Transverse colon (tissue), 4 donors: ENCODE measurements at places on chromosomes 7 and 10. TPM values are rescaled to one million over a fixed set of nuclear protein-coding genes. Genes with fewer than 3 reads are reported as not detected.

TFR2 gene
- not detected for total RNA-seq

P4HA1 gene
- total RNA-seq = 28.6 TPM

C10orf95 gene
- total RNA-seq = 0.48 TPM

LBX1 gene
- not detected for total RNA-seq

NXPH1 gene
- total RNA-seq = not detected

DDC gene
- total RNA-seq = 71.3 TPM

ODAD2 gene
- total RNA-seq = 0.14 TPM

NUPR2 gene
- total RNA-seq = not detected

AKR1D1 gene
- total RNA-seq = not detected

GPNMB gene
- 28.4 TPM for total RNA-seq

PRKG1 gene
- total RNA-seq = 25.1 TPM

DUS4L gene
- 2.6 TPM for total RNA-seq
